ENCODE measurements at places on chromosomes 5 and 9.

DNA sequence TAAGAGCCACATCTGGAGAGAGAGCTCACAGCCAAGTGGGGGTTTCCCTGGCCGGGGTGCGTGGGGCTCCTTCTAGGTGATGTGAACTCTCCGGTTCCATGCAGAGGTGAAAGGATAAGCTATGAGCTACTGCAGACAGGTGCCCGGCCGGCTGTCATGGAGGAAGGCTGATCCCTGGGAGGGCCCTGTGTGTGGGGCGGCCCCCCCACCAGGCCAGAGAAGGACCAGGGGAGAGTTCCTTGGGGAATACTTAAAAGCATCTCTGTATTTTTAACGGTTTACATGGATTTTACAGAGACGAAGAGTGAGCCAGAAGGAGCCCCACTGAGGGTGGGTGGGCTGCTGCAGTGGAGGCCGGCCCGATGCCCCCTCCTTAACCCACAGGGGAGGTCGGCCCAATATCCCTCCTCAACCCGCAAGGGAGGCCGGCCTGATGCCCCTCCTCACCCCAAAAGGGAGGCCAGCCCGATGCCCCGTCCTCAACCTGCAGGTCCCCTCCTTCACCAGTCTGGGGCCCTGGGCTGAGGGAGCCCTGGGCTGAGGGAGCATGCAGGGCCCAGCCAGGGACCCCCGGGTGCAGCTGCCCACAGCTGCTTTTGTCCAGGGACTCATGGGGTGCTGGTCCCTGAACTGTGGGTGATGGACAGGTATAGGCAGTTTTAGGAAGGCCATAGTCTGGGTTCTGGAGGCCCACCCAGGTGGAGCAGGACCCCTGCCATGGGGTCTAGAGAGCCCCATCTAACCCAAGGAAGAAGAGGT is 31.9 kb downstream of the MRPL36 start:
- no peak for DNase-seq

- no peak for DNase-seq
These were observed 109.0 kb upstream of the TAS2R1 start for GRCh38 chr5:9739135-9739534.

- DNase-seq, result no peak
These were observed 6.5 kb downstream of the PAEP start for GRCh38 chr9:135568026-135568425.

DNA sequence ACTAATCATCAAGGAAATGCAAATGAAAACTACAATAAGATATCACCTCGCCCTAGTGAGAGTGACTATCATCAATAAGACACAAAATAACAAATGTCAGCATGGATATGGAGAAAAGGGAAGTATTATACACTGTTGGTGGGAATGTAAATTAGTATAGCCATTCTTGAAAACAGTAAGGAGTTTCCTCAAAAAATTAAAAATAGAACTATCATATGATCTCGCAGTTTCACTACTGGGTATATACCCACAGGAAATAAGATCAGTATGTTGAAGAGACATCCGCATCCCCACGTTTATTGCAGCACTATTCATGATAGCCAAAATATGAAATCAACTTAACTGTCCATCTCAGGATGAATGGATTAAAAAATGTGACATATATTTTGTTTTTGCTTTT is 31.6 kb upstream of the STK32A start:
- DNase-seq, result no peak

DNA sequence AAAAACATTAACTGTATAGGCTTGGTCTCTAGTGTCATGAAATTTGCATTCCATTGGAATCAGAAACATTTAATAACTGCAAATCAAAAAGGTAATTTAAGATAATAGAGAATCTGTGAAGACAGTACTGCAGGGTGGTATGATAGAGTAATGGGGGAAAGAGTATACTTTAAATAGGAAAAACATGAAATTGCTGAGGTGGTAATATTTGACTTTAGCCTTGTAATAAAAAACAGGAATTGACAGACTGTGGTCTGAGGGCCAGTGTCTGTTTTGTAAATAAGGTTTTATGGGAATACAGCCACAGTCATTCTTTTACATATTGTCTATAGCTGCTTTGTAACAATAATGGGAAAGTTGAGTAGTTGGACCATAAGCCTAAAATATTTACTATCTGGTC is 162.3 kb downstream of the RANBP17 start:
- no peak for DNase-seq

GRCh38 chr9:134611046-134611445 is 30.6 kb upstream of the COL5A1 start:
- DNase-seq, result no peak

- no peak for DNase-seq
These were observed 1.6 kb downstream of the CCNJL start for GRCh38 chr5:160310552-160311295.

DNA sequence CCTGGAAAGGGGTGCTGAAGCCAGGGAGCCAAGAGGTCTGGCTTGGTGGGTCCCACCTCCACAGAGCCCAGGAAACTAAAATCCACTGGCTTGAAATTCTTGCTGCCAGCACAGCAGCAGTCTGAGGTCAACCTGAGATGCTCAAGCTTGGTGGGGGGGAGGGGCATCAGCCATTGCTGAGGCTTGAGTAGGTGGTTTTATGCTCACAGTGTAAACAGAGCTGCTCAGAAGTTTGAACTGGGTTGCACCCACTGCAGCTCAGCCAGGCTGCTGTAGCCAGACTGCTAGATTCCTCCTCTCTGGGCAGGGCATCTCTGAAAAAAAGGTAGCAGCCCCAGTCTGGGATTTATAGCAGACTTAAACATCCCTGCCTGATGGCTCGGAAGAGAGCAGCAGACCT is 55.5 kb upstream of the FBXL17 start:
- no peak for DNase-seq

DNA sequence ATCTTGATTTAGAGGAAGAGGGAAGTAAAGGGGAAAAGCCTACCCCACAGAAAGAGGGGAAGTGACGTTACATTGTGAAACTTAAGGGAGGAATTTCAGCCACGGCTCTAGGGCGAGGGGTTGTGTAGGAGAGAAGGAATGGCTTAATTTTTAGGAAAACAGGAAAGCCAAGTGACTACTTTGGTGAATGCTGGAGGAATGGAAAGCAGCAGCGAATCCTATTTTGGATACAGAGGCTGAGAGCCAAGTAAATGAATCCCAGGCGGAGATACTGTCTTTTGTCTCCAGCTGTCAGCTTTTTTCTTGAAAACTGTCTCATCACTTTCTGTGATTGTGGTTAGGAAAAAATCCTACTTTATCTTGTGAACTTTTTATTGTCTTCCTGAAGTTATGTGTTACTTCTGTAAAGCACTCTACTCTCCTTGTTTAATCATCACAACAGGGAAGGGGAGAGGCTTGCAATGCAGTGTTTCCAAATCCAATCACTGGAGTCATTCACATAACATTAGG is 188.4 kb downstream of the TSSK1B start:
- no peak for DNase-seq

- DNase-seq, result no peak
These were observed 10.4 kb downstream of the GOLGA2 start for GRCh38 chr9:128265348-128265847.

GRCh38 chr5:174386306-174386705 is 338.1 kb upstream of the MSX2 start:
- DNase-seq, result no peak

- no peak for DNase-seq
These were observed 106.0 kb downstream of the HACD4 start for GRCh38 chr9:20925256-20926045.

DNA sequence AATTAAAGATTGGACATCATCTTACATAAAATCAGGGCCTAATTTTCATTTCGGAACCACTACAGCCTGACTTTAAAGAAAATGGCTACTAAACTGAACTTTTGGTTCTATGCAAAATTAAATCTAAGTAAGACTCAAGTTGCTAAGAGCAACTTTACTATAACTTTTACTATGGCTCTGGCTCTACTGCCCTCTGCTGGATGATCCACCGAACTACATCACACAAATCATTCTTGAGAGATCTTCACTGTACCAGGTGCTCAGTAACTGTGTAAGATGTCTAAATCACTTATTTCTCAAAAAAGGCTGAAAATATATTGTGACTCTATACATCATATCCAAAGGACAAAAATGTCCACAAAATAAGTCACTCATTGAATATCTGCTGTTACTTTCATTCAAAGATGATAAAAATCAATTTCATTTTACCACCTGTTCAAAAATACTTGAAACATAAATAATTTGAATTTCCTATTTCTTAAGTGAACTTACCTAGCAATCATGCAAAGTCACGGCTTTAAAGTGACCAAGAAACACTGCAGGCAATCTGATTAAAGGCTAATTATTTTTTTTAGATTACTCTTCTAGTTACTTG is 13.5 kb downstream of the MOCS2 start:
- peak; percentile 76 for DNase-seq

DNA sequence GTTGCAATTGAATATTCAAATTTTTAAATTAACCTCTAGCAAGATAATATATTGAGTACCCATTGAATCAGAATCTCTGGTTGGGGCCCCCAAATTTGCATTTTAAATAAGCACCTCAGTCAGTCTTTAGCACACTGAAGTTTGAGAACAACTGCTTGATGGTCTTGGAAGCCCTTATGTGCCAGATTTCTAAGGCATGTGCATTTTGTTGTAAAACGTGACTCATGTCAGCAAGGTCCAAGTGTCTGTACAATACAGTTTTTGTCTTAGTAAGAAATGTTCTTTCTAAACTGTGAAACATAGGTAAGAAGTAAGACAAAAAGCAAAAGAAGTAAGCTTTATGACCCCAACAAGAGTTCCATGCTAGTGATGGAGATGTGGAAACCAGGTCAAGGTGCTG is 59.1 kb upstream of the PHF2 start:
- DNase-seq, result no peak

DNA sequence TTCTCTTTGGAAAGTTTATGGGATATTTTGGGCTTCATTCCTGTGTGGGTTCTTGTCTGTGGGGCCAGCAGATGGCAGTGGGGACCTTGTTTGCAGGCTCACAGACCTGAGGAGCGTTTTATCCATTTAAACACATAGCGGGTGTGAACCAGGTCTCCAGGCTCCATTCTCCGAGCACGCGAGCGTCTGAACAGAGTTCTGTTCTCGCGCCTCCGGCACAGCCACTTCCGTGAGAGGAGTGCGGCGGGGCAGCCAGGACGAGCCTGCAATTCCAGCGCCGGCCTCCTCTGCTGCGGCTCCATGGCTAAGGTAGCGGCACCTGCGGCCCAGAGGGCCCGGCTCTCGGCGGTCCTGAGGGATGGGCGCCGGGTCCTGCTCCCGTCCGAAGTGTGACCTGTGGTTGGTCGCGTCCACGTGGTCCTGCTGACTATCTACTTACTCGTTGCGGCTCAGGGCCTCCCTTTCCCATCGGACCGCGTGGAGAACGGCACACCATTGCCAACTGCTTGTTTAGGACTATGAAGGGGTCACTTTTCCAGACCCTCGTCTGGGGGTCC is 7.3 kb downstream of the NRARP start:
- DNase-seq, result peak; percentile 41

- DNase-seq, result no peak
These were observed 2225.9 kb upstream of the C9orf72 start for GRCh38 chr9:29799227-29799626.

- DNase-seq, result no peak
These were observed 87.0 kb upstream of the ZNF462 start for GRCh38 chr9:106775960-106776359.

- no peak for DNase-seq
These were observed 37.5 kb downstream of the ACTBL2 start for GRCh38 chr5:57445006-57445704.

DNA sequence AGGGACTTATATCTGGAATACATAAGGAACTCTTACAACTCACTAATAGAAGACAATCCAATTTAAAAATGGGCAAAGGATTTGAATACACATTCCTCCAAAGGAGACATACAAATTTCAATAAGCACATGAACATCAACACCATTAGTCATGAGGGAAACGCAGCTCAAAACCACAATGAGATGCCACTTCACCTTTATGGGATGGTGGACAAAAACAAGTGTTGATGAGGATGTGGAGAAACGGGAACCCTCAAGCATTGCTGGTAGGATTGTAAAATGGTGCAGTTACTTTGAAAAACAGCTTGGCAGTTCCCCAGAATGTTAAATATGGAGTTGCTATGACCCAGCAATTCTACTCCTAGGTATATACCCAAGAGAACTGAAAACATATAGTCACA is 72.7 kb upstream of the IER5L start:
- no peak for DNase-seq

DNA sequence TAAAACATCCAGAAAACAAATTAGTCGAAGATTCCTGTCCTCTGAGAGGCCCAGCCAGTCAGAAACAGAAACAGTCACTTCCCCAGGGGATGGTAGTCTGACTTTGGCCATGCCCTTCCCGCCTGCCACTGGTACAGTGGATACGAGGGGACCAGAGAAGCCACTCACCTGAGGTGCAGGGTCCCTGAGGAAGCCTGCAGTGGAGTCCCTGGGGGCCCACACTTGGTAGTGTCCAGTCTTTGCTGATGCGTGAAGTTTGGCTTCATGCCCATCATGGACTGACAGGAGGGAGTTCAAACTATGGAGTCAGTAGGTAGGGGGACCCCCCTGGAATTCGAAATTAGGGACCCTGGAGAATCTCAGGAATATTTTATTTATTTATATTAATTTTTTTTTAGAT is 147.5 kb downstream of the DAB2IP start:
- DNase-seq, result no peak

- no peak for DNase-seq
These were observed 425.9 kb upstream of the MPDZ start for GRCh38 chr9:13705373-13705772.

GRCh38 chr5:109805883-109806282 is 116.2 kb downstream of the MAN2A1 start:
- DNase-seq, result no peak

GRCh38 chr5:96537386-96537785 is 104.3 kb upstream of the PCSK1 start:
- no peak for DNase-seq

DNA sequence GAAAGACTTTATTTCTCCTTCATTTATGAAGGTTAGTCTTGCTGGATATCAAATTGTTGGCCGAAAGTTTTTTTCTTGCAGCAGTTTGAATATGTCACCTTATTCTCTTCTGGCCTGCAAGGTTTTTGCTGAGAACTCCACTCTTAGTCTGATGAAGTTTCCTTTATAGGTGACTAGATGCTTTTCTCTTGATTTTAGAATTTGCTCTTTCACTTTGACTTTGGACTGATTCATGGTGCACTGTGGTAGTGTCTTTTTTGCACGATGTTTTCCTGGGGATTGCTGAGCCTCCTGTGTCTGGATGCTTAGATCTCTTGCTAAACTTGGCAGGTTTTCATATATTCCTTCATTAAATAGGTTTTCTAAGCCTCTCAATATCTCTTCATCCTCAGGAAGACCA is 12.4 kb downstream of the AHRR start:
- no peak for DNase-seq

GRCh38 chr9:97459326-97459725 is 42.1 kb upstream of the TMOD1 start:
- DNase-seq, result no peak

GRCh38 chr5:160462167-160462566 is 40.5 kb downstream of the PTTG1 start:
- DNase-seq, result no peak

DNA sequence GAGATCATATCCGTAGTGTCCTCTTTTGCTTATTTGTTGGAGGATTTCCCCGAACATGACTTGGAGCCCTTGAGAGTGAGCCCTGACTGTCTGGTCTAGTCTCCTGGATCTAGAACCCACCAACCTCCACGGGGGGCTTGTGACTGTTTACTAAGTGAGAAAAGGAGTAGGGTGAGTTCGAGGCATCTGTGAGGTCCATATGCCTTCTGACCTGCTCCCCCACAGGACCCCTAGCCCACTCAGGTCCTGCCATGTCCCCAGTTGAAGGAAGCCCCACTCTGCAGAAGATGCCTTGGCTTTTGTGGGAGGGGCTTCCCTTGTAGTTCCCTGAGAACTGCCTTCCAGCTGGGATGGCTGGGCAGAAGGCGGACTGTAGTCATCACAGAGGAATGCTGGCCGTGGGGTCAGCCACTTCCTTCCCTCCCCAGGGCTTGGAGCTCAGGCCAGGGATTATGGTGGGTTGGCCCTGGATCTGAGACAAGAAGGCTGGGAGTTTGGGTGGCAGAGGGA is 7.0 kb upstream of the IRF1 start:
- DNase-seq, result peak; percentile 4
